ENCODE measurements at places on chromosomes 2 and 18. TPM values are rescaled to one million over a fixed set of nuclear protein-coding genes. Genes with fewer than 3 reads are reported as not detected.

Gene HDAC4
- total RNA-seq = 35.3 TPM

Gene SDC1
- 213 TPM for total RNA-seq

Gene RNPEPL1
- total RNA-seq = 87.2 TPM

Gene UGT1A7
- 3.1 TPM for total RNA-seq

Gene PSMA8
- total RNA-seq = not detected

Gene WNT6
- total RNA-seq = 0.37 TPM

Gene NCL
- total RNA-seq = 309 TPM

Gene SCN2A
- total RNA-seq = not detected

Gene IL36RN
- not detected for total RNA-seq

Gene GRB14
- total RNA-seq = 2.0 TPM

Gene INO80C
- 32.1 TPM for total RNA-seq

Gene CCDC74B
- 0.64 TPM for total RNA-seq

Gene ID2
- total RNA-seq = 100.0 TPM

Gene SESTD1
- 41.3 TPM for total RNA-seq

Gene INHBB
- 3.1 TPM for total RNA-seq

Gene NBAS
- 38.9 TPM for total RNA-seq

Gene EHD3
- 1.0 TPM for total RNA-seq

Gene FAM110C
- 24.6 TPM for total RNA-seq

Gene BOLL
- not detected for total RNA-seq

Gene RAB6C
- 0.08 TPM for total RNA-seq

Gene EPC2
- 20.7 TPM for total RNA-seq

Gene GALR1
- 0.16 TPM for total RNA-seq

Gene MRO
- 0.05 TPM for total RNA-seq

Gene MEIS1
- total RNA-seq = 23.1 TPM

Gene GALNT14
- total RNA-seq = 0.15 TPM

Gene ASTL
- not detected for total RNA-seq

Gene AMER3
- 0.27 TPM for total RNA-seq

Gene KCMF1
- 118 TPM for total RNA-seq

Gene GKN1
- not detected for total RNA-seq

Gene CCDC85A
- 0.42 TPM for total RNA-seq

Gene TGFA
- 21.4 TPM for total RNA-seq

Gene C2orf76
- 4.7 TPM for total RNA-seq
